ENCODE measurements at places on chromosomes 5 and 9.

DNA sequence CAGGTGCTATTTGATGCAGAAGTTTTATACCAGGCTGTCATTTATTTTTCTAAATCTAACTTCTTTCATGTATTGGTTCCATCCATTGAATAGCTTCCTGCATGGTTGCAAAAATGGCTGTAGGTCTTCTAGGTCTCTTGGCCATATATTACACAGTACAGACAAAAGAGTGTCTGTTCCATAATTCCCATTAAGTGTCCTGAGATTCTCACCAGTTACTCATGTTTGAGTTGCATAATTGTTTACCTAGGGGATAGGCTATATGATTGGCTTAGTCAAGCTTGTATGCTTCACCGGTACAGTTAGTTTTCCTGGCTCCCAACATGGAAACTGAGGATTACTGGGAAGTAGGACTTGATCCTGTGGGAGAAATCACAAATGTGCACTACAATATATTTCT is 399.4 kb upstream of the NUDT12 start:
- no peak for DNase-seq

- DNase-seq, result no peak
Observed at GRCh38 chr9:96888591-96888990, 34.3 kb upstream of the ZNF782 start.

DNA sequence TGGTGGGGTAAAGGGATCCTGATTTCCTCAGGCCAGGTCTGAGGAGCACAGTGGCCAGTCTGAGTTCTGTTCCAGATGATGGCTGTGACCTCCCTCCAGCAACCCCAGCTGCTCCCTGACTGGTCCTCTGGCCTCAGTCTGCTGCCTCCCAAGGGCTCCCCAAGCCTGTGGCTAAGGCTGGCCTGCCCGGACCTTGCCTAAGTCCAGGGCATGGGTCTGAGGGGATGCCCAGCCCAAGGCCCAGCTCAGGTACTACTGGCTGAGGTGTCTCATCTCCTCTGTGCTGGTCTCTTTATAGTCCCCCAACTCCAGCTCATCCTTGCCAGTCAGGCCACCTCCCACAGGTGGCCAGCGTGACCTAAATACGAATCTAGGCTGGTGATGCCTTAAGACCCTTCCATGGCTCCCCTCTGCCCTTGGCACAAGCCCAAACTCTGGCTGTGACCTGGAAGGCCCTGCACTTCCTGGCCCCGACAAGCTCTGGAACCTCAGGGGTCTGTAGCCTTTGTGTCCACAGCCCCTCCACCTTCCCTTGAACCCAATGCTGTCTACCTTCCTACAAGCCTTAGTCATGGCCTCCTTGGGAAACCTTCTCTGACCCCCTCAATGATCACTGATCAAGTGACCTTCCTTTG is 9.8 kb downstream of the KIF12 start:
- DNase-seq, result no peak

- DNase-seq, result peak; percentile 70
Observed at GRCh38 chr9:115524453-115525059, 406.6 kb upstream of the TNC start.

Measured in NAMALWA (cell line).